ENCODE measurements at places on chromosomes 5 and 9.

GRCh38 chr9:36765468-36766341, 193.0 kb downstream of the MELK start:
- peak; percentile 96 for DNase-seq

- no peak for DNase-seq
Observed at GRCh38 chr9:16869882-16870595, 431 bp downstream of the BNC2 start.

GRCh38 chr5:179154346-179154990, 94.3 kb downstream of the ZNF354C start:
- no peak for DNase-seq

- DNase-seq, result no peak
Observed at GRCh38 chr9:93959739-93960154, 4.6 kb upstream of the BARX1 start.

- DNase-seq, result no peak
Observed at GRCh38 chr9:3256571-3257330, 269.1 kb downstream of the RFX3 start.

GRCh38 chr5:173010547-173011464, 27.2 kb downstream of the ATP6V0E1 start:
- DNase-seq, result no peak

- DNase-seq, result no peak
Observed at GRCh38 chr5:10645146-10645545, 81.3 kb downstream of the ANKRD33B start.

- DNase-seq, result peak; percentile 57
Observed at GRCh38 chr5:111461255-111461671, 51.1 kb downstream of the STARD4 start.

DNA sequence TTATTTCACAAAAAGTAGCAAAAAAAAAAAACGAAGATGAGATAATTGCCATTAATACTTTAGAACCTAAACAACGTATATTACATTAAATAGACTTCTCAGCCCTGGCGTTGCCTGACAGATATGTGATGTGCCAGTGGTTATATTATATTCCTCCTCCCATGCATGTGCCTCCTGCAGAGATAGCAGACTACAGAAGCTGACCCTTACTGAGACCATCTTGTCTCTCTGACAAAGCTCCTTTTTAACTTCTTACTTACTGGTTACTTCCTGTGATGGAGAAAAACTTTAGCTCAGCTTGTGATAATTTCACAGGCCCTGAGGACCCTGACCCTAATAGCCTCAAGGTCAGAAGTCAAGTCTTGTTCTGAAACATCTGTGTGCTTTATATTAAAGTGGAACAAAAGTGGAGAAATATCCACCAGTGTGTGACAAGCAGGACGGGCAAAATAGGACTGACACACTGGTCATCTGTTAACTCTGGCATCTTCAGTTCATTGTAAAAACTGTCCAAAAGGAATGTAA, 80.6 kb upstream of the POU5F2 start:
- no peak for DNase-seq

- no peak for DNase-seq
Observed at GRCh38 chr9:23717505-23717904, 108.5 kb downstream of the ELAVL2 start.

DNA sequence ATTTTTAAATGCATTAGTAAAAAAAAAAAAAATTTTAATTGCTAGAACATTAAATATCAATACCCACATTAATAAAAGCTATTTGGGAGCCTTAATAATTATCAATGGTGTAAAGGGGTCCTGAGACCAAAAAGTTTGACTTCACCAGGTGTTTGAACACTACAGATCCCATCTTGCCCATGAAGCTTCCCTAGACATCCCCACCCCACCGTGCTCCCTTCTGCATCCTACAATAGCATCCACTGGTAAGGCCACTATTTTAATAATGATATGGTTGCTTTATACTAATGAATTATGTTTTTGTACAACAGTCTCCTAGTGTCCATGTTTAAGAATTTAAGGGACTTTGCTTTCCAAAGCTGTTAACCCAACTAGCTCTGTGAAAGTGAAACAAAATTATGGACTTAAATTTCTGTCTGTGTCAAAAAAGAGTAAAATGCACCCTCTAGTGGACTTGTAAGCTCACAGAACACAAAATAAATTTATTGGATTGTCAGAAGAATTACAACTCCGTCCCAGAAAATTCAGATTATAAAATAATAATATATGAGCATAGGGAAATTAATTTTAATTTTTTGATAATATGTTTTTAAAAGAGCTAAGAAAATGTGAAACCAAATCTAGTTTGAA, 76.0 kb downstream of the ARL15 start:
- DNase-seq, result peak; percentile 30

- no peak for DNase-seq
Observed at GRCh38 chr9:123470991-123471770, 115.2 kb downstream of the CRB2 start.

DNA sequence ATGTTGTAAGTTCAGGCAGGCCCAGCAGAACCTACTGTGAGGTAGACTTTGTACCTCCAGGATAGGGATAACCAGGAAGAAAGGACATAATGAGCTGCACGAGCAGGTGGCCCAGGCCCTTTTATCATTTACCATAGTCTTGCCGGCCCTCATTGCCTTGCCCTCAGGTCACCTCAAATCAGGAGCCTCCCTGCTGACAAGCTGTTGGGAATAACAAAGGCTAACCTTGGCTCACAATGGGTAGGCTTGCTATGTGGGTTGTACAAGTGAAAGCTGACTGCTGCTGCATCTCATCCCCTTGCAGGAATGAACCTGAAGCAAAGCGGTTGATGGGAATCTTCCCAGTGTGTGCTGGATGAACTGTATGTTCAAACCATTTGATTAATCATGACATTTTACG, 159.5 kb upstream of the ACTBL2 start:
- no peak for DNase-seq

GRCh38 chr5:143536364-143536763, 132.9 kb upstream of the NR3C1 start:
- DNase-seq, result no peak

DNA sequence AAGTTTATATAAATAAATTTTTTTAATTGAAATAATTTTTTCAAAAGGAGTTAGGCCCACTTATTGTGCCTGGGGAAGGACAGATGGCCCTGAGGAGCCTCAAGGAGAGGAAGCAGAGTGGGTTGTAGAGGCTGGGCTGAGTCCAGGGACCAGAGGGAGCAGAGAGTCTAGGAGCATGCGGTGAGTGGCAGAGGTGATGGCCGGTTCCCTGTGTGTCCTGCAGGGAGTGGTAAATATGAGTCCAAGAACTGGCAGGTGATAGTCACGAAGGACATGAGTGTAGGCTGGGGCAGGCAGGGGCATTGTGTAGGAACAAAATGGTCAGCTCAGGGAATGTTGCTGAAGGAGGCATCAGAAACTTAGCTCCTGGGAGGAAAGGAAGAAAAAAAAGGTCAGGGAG, 8.3 kb upstream of the BTNL9 start:
- no peak for DNase-seq

DNA sequence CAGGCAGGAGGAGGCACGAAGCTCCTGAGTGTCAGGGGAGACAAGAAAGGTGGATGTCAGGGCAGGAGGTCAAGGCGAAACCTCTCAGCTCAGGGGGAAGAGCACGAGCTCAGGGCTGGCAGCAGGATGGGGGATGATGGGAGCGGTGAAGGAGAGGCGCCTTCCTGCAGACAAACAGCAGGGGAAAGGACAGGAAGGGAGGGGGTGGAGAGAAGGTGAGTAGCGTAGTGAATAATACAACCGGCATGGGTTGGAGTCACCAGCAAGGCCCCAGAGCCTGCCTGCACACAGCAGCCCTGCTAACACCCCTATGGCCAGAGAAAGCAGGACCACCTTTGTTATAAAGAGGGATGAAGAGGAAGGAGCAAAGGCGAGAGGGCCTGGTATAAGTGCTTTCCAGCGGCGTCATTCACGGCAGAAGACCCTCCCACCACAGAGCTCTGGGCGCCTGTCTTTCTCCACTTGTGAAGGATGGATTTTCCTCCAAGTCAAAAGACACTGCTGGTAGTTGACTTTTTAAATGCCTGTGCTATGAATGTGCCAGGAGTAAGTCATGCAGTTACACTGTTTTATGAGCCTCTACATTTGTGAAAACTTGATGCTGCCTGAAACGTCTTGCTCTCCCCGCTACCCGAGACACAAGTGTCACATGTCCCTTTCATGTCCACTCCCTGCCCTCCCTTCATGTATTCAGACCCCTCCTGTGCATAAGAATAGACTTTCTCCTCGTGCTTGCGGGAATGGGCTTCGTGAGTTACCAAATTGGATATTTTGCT, 84.8 kb upstream of the IRX1 start:
- DNase-seq, result no peak

DNA sequence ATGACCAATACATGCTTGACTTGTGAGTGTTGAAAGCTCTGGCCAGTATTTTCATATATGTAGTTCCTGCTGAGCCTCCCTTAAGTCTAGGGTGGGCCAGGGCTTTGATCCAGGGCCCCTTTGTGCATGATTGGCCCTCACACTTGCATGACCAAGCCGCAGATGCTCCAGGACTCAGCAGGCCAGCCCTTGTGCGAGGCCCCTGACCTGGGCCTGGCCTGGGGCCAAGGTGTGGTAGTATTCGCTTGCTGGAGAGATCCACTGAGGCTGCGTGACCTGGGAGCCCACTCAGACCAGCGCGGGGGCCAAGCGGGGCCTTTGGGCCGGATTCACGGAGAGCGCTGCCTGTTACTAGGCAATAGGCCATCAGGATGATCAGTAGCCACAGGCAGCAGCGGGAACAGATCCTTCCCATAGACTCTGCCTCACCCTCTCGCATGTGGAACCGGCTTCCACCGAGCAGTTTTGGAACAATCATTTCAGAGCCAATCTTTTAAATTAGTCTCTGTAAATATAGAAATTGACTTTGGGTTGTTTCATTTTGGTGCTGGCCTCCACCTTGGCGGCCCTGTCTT, 79.0 kb upstream of the PTCH1 start:
- DNase-seq, result no peak

- DNase-seq, result no peak
Observed at GRCh38 chr9:124370896-124371582, 44.2 kb downstream of the PSMB7 start.

GRCh38 chr5:138011991-138012390, 20.9 kb downstream of the FAM13B start:
- DNase-seq, result no peak

- DNase-seq, result no peak
Observed at GRCh38 chr9:109228093-109228642, 61.1 kb upstream of the FRRS1L start.

DNA sequence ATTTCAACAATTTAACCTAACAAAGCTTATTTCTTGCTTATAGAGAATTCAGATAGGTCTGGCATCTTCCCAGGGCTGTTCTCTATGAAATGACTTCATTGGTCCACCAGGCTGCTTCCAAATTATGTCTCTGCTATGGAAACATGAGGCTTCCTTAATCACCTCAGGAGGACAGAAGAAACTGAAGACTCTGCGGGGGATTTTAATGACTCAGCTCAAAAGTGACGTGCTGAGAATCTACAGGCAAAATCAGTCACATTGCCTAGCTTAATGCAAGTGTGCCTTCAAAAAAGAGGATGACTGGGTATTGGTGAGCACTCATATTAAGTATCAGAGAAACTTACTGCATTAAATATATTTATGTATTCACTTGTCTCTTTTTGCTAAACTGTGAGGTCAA, 315.5 kb upstream of the RGMB start:
- DNase-seq, result no peak

DNA sequence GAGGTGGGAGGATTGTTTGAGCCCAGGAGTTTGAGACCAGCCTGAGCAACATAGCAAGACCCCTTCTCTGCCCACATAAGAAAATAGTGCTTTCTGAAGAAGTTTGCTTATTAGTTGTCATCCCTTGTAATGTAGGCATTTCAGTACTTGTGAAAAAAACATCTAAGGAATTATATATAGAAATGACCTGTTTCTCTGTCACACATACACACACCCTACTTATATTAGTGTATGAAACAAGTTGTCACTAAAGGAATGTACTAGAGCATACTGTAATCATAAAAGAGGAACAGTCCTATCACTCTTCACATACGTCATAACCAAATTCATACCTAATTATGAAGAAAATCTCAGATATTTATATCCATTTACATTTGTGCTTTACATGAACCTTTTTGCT, 122.0 kb downstream of the NIPBL start:
- no peak for DNase-seq

DNA sequence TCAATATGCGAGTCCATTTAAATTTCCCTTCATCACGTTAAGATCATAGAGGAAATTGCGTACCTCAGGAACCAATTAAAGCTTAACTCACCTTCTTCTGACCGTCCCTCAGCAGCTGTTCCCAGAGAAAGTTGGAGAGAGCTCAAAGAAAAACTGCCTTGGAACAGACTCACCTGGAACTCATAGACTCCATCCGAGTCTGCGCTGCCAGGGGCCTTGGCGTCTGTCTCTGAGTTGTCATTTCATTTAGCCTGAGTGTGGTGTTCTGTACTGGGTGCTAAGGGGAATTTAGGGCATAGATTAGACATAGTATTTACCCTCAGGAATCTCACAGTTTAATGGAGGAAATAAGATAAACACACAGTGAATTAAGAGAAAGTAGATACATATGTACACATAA, 892.7 kb downstream of the TLE1 start:
- DNase-seq, result no peak

GRCh38 chr9:131423171-131423581, 29.3 kb downstream of the PRRC2B start:
- no peak for DNase-seq

- no peak for DNase-seq
Observed at GRCh38 chr5:68187268-68188055, 28.1 kb upstream of the PIK3R1 start.

GRCh38 chr5:129973716-129974426, 69.6 kb downstream of the CHSY3 start:
- no peak for DNase-seq

DNA sequence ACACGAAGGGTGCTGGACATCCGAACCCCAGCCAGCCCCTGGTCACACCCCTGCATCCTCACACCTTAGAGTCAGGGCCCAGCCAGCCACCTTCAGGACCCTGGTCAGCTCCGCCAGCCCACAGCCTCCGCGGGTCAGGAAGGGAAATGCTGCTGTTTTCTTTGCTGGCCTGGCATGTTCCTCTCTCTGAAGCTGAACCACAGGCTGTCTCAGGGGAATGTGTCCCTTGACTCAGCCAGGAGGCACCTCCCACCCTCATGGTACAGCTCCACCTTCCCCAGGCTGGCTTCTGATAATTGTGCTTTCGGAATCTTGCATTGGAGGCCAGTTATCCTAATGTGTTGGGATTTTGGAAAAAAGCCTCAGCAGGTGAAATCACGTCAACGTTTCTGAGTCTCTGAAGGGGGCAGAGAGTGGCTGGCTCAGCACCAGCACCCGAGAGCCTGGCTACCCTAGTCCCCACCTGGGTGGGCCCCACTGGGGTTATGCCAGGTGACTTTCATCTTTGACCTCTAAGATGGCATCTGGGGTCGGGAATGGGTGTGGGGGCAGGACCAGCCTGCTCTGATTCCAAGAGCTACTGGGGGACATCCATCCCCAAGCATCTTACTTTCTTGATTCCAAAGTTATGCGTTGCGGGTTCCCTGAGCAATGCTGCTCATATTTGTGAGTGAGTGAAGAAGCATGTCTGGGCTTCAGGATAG, 9.8 kb upstream of the OLFM1 start:
- no peak for DNase-seq

GRCh38 chr5:157198277-157198986, 17.8 kb downstream of the ITK start:
- no peak for DNase-seq

GRCh38 chr5:179192891-179193470, 132.8 kb downstream of the ZNF354C start:
- no peak for DNase-seq

- DNase-seq, result no peak
Observed at GRCh38 chr9:93660352-93661046, 84.1 kb downstream of the PHF2 start.

Measured in COR-L47 (cell line).